8988T (cell line): ENCODE measurements at places on chromosomes 6 and 20.

GRCh38 chr6:14642842-14643241 is 525.3 kb downstream of the CD83 start:
- DNase-seq, result no peak

GRCh38 chr6:11218538-11219399 is 13.7 kb downstream of the NEDD9 start:
- DNase-seq, result no peak

GRCh38 chr20:38179846-38180245 is 14.8 kb upstream of the TGM2 start:
- no peak for DNase-seq

- peak; percentile 63 for DNase-seq
Observed at GRCh38 chr20:50380697-50381040, 129.5 kb upstream of the PTPN1 start.

DNA sequence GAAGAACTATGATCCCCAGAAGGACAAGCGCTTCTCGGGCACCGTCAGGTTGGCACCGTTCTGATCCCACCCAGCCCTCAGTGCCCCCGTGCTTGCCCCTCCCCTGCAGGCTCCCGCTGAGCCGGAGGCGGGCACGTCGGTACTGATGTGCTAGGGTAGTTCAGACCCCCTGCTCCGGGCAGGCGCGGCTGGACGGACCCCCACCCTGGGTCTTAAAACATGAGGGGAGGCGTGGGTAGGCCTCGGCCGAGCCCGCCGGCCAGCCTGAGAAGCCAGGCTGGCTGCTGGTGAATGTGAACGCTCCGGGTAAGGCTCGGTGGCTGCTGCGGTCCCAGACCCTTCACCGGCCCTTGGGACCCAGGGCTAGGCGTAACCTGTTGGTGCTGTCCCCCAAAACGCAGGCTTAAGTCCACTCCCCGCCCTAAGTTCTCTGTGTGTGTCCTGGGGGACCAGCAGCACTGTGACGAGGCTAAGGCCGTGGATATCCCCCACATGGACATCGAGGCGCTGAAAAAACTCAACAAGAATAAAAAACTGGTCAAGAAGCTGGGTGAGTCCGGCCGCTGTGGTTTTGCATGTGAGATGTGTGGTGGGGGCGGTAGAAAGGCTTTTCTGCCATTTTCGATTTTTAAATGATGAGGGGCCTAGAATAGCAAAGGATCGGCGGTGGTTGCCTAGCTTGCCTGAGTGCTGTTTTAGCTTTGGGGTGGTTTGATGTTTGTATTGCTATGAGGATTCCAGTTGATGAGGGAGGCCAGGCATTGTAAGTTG is 964 bp downstream of the RPL10A start:
- no peak for DNase-seq

GRCh38 chr6:113127786-113128419 is 729.2 kb upstream of the MARCKS start:
- no peak for DNase-seq

- no peak for DNase-seq
Observed at GRCh38 chr20:22507240-22507961, 77.0 kb downstream of the FOXA2 start.

DNA sequence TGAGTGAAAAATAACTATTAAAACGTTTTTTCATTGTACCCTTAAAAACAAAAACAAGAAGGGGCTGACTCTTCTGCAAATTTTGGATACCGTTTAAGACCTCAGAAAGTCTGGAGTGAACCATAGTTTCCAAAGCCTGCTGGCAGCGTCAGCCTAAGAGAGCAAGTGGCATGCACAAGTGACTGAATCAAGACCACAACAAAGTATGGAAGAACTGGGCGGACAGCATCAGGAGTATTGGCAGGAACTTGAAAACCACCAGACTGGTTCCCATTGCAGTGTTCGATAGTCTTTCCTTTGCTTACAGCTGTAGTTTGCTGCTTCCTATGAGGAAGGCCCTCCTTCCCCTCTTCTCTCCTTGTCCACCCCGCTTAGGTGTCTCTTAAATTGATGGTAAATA is 33.7 kb upstream of the MYLIP start:
- DNase-seq, result no peak

- DNase-seq, result no peak
Observed at GRCh38 chr6:46502486-46503119, 11.4 kb upstream of the RCAN2 start.

GRCh38 chr20:44896583-44896982 is 11.1 kb downstream of the YWHAB start:
- DNase-seq, result no peak

- no peak for DNase-seq
Observed at GRCh38 chr6:90249034-90249433, 47.6 kb downstream of the BACH2 start.

DNA sequence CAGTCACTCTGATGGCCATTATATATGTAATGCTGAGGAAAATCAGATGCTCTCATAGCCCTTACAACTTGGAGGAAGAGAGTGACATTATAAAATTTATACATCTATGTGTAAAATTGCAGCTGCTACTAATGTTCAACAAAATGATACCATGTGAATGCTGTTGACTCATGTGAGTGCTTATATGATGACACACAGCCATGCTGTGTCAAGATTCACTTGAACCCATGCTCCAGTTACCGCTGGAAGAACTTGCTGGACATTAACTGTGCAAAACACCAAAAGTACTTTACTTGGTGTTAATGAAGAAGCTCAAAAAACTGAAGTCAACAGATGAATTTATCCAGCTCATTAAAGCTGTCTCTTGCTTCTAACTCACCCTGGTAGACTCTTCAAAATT is 318.9 kb upstream of the PLCB4 start:
- no peak for DNase-seq

DNA sequence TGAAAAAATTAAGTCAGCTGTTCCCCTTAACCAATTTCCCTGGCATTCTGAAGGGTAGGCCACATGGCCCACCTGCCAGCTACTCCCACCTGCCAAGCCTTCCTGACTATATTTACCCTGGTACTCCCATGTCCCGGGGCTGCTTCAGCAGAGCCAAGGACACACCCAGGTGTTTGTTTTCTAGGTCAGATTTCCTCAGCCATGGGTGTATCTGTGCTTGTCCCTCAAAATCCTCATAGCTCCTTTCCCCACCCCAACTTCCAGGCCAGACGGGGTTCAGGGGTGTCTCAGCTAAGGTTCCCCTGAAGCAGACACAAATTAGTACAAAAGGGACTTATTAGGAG is 139.4 kb upstream of the CDYL start:
- DNase-seq, result no peak

DNA sequence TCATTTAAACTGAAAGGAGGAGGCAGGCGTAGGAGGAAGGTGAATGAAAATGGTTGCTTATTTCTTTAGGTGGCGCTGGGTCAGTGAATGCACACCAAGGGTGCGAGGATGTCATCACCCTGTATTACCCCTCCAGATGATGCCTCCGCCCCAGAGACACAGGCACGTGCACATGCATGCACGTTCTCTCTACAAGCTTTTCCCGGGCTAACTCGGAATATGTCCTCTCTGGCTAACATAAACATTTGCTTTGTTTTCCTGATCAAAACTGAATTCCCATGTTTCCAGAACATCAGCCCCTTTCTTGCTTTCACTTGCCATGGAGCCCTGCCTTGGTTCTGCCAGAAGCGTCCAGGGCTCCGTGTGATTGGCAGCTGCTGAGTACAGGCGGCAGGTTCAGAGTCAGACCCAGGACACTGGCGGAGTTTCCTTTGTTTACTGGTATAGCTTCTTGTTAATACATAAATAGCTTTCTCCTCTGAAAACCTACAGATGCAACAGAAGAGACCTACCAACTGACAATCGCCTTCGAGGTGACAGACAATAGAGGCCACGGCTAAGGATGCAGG is 131.2 kb upstream of the RPS6KA2 start:
- no peak for DNase-seq

- DNase-seq, result no peak
Observed at GRCh38 chr6:25232479-25232878, 46.7 kb upstream of the CARMIL1 start.

DNA sequence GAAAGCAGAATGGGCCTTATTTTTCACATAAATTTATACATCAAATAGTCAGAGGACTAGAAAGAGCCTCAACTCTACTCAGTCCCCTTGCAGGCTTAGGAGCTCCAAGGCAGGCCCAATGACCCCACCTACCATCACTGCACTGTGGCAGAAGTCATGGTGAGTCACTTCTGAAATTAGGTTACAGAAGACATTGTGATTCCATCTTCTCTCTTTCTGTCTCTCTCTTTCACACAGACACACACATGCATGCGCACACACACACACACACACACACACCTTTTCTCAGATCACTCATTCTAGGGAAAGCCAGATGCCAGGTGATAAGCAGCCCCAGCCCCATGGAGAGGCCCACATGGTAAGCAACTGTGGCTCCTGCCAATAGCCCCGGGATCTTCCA is 103.8 kb downstream of the C6orf118 start:
- no peak for DNase-seq

- peak; percentile 80 for DNase-seq
Observed at GRCh38 chr6:6749702-6750491, 161.4 kb downstream of the LY86 start.

GRCh38 chr6:138418118-138418742 is 14.2 kb downstream of the HEBP2 start:
- no peak for DNase-seq

GRCh38 chr20:53837126-53837826 is 233.1 kb downstream of the BCAS1 start:
- DNase-seq, result no peak

DNA sequence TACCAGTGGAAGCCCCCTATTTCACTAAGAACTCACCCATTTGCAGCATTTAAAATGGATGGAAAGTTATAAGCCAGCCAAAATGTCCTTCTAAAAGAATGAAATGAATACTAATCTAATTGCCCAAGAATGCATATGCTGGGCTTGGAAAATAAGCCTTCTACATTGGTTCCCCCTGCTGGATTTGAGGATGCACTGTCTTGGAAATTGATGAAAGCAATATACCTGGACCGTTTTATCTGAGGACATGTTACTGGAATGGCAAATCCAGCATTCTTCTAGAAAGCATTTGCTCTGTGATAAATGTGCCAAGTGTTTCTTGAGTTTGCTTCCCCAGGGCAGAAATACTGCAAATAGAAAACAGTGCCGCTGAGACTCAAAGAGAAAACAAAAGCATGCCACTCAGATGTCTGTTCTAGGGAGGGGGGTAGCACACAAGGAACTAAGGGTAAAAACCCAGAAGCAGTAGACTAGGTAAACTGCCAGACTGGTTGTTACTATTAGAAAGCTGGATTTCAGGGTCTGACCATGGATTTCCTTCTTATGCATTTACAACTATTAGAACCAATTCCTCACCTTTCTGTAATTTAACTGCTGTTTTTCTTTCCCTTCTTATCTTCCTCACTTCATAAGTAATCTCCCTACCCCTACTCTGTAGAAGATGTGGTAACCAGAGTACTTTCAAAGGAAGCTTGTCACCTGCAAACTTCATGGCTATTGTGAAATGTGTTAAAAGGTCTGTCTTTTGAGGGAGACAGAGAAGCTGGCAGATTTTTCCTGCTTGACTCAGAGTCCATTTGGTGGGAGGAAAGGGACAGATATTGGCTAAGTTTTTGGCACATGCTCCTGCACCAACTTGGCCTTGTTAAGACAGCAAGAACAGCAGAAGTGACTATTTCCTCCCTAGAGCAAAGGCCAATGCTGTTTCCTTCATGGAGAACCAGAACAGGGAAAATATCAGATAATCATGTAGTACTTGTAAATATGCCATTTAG is 642.6 kb downstream of the KIF16B start:
- DNase-seq, result no peak

DNA sequence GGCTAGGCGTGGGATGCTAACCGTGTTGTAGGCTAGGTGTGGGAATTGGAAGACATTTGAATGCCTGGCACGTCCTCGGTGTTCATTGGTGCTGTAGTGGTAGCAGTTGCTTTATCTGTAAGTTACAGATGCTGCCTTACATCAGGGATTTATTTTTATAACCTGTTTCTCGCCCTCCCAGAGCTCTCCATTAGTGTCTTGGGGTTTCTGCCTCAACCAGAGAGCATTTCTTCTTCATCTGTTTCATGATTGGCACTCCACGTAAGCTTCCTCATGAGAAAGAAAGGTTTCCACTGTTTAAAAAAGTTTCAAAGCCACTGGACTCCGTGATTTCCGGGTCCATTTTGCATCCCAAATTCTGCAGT is 9.0 kb downstream of the IGF2R start:
- DNase-seq, result no peak

GRCh38 chr6:27956941-27957340 is at the start of gene OR2B6:
TSS of gene OR2B6 (plus strand) at chr6:27957241. CDS start at chr6:27957241, 0 bp downstream.
- no peak for DNase-seq

- DNase-seq, result no peak
Observed at GRCh38 chr20:49427751-49428518, 54.5 kb downstream of the KCNB1 start.

DNA sequence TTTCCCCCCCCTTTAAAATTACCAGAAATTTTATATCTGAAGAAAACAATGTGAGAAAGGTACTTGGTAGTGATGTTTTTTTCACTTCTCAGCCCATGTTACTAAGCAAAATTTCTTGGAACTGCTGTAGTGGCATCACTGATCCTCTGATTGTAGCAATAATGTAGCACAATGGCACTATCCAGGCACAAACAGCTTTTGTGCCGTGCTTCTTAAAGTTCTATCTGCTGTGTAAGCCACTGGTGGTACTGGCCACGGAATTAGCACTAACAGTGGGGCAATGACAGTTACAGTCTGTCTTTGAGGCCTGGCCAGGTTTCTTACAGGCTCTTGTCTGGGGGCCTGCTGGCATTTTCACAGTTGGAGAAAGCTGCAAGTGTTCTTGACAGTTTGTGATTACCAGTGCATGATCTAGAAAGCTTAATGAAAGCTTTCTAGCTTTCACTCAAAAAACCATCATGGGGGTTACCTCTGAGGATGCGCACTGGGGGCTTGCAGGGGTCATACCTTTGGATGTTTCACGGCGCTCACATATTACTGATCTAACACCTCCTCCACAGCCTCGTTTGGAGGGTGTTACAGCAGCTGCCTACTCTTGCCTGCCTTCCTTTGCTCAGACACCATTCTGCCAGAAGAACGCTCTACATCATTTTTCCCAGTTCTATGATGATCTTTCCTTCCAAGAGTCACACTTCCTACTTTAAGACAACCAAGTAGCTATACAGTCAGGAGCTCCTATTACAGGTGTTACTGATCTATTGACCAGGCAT is 58.4 kb upstream of the ARMH2 start:
- no peak for DNase-seq

DNA sequence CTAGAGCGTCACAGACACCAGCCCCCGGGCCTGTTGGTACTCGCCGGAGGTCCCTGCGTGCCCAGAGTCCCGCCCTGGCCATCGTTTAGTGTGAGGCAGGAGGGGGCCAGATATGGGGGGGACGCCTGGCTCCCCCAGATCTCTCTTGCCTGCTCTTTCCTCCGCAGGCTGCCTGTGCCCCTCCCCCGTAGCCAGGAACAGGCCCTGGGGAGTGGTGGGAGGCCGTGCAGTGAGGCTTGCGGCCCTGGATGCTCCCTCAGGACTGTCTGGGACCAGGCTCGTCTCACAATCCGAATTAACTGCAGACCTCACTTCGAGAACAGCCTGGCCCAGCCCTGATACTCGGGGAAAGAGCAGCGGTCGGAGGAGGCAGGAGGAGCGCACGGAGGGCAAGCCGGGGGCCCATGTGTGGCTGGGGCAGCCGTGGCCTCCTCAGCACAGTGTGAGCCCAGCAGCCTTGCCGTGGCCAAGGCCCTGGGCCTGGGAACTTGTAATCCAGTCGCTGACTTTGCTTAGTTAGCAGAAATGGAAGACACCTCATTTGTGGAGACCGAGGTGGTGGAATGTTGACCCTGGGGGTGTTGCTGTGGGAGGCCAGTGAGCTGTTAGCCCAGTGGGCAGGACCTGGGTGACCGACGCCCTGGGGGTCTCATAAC is 28.7 kb downstream of the FRMD1 start:
- DNase-seq, result no peak

- no peak for DNase-seq
Observed at GRCh38 chr6:127912914-127913313, 12.1 kb upstream of the THEMIS start.

- DNase-seq, result no peak
Observed at GRCh38 chr20:41468994-41469600, 102.5 kb upstream of the EMILIN3 start.
